ENCODE measurements at places on chromosomes 11 and 22. TPM values are rescaled to one million over a fixed set of nuclear protein-coding genes. Genes with fewer than 3 reads are reported as not detected.

Gene FAM83F
- 6.8 TPM for total RNA-seq

Gene NFAM1
- 0.34 TPM for total RNA-seq

Gene MUC5AC
- not detected for total RNA-seq

Gene APOBEC3G
- 18.8 TPM for total RNA-seq

DNA sequence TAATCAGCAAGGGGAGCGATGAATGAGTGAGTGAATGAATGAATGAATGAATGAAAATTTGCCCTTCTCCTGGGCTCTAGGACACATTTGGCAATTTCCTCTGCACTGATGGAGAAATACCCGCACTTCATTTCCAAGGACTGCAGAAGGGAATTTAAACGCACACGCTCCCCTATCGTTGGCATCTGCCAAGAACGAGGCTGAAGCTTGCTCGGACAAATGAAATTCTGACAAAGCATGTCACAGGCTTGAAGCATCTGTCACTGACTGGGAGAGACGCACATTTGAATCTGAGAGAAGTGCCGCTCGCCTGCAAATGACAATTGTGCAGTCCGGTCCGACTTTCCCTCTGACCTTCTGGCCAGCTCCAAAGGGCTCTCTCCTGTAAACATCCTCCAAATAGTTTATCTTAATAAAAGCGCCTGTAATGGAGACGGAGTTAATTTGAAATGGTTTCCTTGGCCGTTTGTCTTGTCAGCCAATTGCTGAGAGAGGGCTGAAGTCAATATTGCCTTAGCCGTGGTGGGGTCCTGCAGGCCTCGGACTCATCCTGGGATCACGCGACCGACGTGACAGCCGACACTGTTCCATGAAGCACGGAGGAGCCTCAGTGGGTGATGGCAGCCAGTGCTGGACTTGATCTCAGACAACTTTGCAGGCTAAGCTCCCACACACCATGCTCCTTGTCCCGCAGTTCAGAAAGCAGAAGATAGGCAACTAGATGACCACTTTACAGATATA is 260.7 kb downstream of the MN1 start:
- H3K27me3 ChIP-seq, result peaks cover 6% of the 10 kb centered on the region
- no peak overlapping the region for H3K27ac ChIP-seq
- DNase-seq, result no peak
- H3K4me1 ChIP-seq, result no peaks in the 10 kb centered on the region
- H3K4me3 ChIP-seq, result no peak overlapping the region

GRCh38 chr11:67538306-67538705 is 15.1 kb upstream of the CABP2 start:
- H3K27ac ChIP-seq, result no peak overlapping the region
- no peak overlapping the region for H3K4me3 ChIP-seq
- H3K4me1 ChIP-seq, result no peaks in the 10 kb centered on the region
- no peaks in the 10 kb centered on the region for H3K27me3 ChIP-seq
- H3K36me3 ChIP-seq, result no peaks in the 10 kb centered on the region
- no peak for DNase-seq

DNA sequence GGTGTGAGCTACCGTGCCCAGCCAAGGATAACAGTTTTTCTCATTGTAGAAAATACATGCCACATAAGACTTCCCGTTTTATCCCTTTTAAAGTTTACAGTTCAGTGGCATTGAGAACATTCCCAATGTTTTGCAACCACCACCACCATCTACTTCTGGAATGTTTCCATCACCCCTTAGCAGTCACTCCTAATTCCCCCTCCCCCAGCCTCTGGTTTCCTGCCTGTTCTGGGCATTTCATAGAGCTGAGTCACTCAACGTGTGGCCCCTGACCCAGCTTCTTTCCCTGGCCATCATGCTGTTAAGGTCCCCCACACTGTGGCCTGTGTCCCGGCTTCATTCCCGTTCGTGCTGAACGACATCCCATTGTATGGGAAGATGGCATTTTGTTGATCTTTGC is 30.7 kb downstream of the FGF4 start:
- no peaks in the 10 kb centered on the region for H3K4me1 ChIP-seq
- peaks cover 5% of the 10 kb centered on the region for H3K27me3 ChIP-seq
- no peak overlapping the region for H3K27ac ChIP-seq
- H3K36me3 ChIP-seq, result no peaks in the 10 kb centered on the region

DNA sequence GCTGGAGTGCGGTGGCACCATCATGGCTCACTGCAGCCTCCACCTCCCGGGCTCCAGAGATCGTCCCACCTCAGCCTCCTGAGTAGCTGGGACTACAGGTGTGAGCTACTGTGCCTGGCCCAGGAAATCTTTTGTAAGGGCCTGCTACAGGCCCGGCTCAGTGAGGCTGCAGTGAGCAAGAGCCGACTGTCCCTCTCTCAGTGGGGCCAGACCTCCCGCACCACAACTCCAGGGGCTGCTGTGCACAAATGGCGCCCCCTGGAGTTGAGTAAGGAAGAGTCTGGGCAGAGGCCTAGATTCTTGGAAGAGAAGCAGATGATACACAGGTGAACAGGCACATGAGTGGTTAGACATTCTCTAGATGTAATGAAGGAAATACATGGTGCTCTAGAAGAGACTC is 7.0 kb downstream of the SERHL2 start:
- H3K27ac ChIP-seq, result no peak overlapping the region
- no peaks in the 10 kb centered on the region for H3K4me1 ChIP-seq
- DNase-seq, result peak; percentile 28
- no peak overlapping the region for H3K4me3 ChIP-seq

DNA sequence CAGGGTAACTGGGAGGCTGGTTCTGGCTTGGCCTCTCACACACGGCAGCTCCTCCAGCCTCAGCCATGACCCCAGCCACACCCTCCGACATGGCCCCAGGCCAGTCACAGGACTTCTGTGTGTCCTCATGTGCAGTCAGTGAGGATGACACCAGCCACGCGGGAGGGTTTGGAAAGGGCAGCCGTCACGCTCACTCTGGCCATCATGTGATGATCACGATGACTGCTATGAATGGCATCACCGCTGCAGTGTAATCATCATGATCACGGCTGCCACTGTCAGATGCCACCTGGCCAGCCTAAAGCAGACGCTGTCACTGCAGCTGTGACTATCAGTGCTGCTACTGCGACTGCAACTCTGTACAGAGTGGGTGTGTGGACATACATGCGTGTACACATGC is 640.9 kb downstream of the BRD1 start:
- no peaks in the 10 kb centered on the region for H3K4me1 ChIP-seq
- no peak overlapping the region for H3K27ac ChIP-seq
- no peaks in the 10 kb centered on the region for H3K36me3 ChIP-seq
- no peak overlapping the region for H3K4me3 ChIP-seq
- H3K27me3 ChIP-seq, result no peaks in the 10 kb centered on the region
- no peak for DNase-seq
